ENCODE measurements at places on chromosomes 1 and 21.

- DNase-seq: no peak
Observed at GRCh38 chr1:201778279-201779065, 50.5 kb upstream of the IPO9 start.

DNA sequence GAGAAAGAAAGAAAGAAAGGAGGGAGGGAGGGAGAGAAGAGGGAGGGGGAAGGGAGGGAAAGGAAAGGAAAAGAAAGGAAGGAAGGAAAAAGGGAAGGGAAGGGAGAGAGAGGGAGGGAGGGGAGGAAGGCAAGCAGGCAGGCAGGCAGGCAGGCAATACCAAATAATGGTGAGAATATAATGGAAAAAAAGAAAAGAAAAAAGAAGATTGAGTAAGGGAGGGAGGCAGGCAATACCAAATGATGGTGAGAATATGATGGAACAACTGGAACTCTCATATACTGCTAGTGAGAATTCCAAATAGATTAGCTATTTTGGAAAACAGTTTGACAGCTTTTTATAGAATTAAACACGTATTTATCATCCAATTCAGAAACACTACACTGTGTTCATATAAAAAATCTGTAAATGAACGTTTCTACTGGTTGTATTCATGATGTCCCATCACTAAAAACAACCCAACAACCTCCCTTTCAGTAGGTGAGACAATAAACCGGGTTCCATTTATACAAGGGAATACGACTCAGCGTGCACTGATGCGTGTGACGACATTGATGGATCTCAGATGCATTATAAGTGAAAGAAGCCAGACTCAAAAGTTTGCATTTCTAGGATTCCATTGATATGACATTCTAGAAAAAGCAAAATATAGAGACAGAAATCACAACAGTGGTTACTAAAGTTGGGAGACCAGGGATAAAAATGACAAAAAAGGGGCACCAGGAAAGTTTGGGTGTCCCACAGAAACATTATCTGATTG is 226.4 kb downstream of the DSCAM start:
- DNase-seq: no peak

- no peak for DNase-seq
Observed at GRCh38 chr21:39616211-39616772, 3.6 kb downstream of the B3GALT5 start.

DNA sequence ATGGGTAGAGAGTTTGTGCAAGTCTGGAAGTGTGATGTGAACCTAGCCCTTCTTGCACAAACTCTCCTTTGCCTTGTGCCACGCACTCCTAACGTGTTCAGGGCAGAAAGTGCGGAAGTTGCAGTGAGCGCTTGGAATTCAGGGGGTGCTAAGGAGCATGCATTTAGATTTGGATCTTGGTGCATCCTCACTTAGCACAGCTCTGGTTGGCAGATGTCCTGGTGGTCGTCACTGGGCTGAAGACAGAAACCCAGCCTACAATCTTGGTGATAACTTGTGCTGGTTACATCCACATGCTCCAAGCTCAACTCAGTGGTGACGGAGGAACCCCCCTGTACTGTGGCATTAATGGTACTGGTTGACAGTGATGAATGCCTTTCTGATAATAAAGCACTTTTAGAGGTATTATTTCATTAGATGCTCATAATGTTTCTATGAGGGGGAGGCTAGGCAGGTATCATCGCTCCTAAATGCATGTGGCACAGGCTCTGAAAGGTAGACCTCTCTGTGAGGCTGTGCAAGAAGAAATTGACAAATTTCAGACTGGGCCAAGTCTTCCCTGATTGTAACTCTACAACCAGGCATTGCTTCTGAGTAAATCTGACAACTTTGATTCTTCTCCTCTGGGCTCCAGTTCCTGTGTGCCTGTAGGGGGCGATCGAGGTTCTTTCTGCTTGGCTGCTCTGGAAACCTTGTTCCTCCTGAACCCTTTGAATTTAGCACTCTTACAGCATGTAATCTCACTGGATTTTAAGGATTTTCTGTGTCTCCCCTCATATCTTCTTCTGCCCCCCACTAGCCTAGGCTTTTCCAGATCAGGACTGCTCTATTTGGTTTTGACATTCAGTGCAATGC is 40.6 kb downstream of the MAPKAPK2 start:
- DNase-seq: no peak
